ENCODE measurements at places on chromosomes 12 and 14.
A peak's percentile ranks its signal among the peaks of the same experiment; 100 is the strongest.

GRCh38 chr14:67186789-67187584 lies 2.3 kb upstream of the GARIN2 start:
- DNase-seq, result no peak

GRCh38 chr12:112010415-112011344 lies 2.3 kb downstream of the TMEM116 start:
- no peak for DNase-seq

GRCh38 chr14:66623838-66624237 lies 115.9 kb downstream of the GPHN start:
- DNase-seq, result no peak

- DNase-seq, result no peak
Observed at GRCh38 chr12:47881826-47882427, 22.9 kb downstream of the VDR start.

GRCh38 chr14:77183896-77184295 lies 2.3 kb downstream of the TMEM63C start:
- DNase-seq, result no peak

GRCh38 chr14:101125313-101125712 lies 221.8 kb upstream of the RTL1 start:
- no peak for DNase-seq

DNA sequence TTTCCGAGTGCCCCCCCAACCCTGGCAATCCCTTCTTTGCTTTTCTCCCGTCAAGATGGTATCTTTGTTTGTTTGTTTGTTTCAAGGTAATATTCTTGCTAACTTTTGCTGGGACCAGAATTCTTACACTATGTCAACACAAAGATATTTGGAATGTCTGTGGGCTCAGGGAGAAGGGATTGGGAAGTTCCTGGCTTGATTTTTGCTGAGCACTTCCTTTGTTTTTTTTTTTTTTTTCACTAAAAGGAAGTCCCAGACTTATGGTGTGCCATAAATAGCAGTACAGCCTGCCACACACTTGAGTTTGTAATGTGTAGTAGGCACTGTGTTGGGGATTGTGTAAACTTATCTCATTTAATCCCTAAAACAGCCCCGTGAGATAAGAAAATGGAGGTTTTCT lies 11.2 kb upstream of the RNU6-7 start:
- peak; percentile 61 for DNase-seq

GRCh38 chr12:54196396-54196795 lies 7.6 kb upstream of the SMUG1 start:
- DNase-seq, result no peak

- no peak for DNase-seq
Observed at GRCh38 chr14:57816568-57817284, 49.2 kb downstream of the SLC35F4 start.

DNA sequence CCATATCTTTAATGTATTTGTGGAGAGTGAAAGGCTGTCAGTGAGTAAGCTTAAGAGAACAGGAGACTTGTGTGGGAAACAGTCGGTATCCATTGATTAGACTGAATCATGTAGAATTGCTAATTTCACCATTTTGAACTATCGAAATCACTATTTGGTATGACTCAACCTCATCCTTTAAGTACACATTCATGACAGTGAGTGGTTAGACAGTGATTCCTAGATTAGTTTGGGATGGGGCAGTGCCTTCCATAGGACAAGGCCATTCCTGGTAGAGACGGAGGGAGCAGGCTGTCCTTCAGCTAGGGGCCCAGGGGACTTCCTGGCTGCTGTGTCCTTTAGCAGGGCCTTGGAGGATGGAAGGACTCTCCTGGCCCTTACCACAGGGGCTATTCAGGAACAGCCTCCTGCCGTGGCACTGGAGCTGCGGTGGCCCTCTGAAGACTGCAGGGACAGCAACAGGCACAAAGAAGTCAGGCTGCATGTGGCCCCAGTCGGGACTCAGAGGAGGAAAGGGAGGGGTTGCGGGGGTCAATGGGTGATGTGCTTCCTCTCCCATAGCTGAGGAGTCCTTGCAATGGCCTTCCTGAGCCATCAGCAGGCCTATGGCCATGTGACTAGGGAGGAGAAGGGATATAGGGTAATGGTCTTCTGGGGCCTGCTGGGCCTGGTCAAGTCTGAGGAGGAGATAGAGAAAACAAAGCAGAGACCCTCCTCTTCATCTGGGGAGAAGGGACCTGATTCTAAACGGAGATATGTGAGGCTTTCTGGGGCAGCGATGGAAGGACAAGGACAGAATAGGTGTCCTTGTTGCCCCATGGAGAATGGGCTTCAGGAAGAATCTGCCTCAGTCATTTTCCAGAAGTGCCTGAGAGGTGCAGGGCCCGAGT lies 11.2 kb downstream of the SERPINA1 start:
- DNase-seq, result no peak

DNA sequence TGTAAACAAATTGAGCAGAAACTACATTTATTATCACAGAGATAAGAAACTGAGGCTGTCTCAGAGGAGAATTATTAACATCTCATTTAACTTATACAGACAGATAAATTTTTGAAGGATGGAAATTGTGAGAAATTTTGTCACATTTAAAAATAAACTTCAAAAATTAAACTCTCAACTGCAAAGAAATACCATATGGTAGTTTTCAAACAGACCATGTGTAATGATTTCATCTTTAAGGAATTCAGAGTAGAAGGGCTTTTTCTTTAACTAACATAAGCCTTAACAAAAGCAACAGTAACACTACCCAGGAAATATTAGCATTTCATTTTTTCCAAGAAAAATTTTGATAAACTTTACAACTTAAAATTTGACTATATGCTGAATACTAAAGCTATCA lies 26.6 kb downstream of the NUP37 start:
- no peak for DNase-seq

DNA sequence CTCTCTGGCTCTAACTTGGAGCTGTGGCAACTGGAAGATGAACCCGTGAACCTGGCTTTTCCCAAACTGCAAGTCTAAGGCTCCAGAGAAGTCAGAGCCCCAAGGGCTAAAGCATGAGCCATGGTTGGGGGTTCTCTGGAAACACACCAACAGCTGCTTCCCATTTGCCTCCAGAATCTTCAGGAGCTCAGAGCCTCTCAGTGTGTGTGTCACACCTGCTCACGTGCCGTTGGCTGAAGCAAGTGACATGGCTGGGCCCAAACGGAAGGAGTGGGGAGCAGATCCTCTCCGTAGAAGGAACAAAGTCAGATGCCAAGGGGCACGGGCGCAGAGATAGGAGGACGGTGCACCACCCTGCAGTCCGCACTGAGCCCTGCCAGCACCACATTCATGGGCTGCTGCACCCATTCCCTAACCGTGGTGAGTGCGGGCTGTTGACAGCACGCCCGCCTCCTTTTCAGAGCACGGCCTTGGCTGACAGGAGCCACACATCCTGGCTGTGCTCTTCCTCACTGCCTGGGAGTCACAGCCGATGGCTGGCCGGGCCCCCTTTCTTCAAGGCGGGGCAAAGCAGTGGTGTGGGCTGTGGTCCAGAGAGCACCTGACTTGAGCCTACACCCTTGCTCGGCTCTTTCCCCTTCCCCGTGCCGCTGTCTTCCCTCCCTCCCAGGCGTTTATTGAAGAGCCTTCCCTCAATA lies 16.6 kb upstream of the TRAF3 start:
- no peak for DNase-seq

DNA sequence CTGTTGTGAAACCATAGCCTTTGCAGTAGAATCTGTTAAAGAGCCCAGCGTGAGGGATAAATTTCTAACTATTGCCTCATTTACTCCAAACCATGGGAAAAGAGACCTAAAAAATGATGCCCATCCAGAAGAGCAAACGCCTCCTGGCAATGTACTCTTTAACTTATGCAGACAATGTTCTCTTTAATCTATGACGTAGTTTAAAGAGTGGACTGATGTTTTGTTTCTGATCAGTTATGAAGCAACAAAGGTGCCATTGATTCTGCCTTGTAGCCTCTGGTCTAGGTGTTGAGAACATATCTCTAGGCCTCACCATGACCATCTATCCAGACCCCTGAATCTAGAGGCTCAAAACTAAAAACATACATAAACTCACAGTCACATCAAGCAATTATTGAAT lies 13.4 kb downstream of the SSTR1 start:
- DNase-seq, result no peak

DNA sequence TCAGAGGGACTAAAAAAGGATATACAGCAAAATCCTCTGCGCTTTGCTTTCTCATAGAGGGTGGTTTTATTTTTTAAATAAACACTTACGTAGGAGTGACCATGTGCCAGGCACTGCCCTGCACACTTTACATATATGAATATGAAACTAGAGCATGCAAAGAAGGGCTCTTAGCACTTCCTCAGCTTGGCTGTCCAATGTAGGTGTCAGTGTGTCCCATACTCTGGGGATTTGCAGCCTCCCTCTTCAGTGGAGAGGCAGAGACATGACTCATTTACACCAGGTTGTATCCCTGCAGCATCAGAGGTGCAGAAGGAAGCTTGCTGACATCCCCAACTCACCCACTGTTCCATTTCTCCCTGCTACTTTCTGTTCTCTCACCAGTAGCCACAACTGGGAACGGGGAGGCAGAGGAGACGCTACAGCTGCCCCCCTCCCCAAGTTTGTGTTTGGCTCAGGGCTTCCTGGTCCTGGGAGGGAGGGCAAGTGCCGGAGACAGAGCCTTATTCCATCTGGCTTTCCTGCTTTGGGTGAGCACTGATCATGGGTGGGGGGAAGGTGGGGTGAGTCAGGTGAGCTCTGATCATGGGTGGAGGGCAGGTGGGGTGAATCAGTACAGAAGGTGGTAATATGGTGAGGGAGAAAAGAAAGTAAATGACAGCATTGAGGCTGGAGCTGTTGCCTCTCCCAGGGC lies 4.9 kb upstream of the KRT5 start:
- no peak for DNase-seq

DNA sequence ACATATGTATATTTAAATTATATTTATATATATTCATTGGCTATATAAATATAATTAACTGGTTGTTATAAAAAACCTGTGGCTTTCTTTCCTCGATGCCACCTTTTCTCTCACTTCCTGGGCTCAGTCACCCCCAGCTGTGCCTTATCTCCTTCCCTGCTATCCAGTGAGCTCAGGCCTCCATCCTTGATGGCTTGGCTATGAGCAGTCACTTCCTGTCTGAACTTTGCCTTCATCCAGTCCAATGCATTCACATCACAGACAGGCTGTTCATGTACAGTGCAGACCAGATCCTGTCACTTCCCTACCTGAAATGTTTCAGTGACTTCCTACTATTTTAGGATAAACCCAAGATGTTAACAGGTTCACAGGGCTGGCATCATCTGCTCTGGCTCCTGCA lies 115.3 kb upstream of the PRB2 start:
- no peak for DNase-seq

- DNase-seq, result peak; percentile 70
Observed at GRCh38 chr12:26845057-26845666, 12.2 kb upstream of the ITPR2 start.

- DNase-seq, result peak; percentile 95
Observed at GRCh38 chr14:99579120-99579836, 24.7 kb downstream of the CCDC85C start.

DNA sequence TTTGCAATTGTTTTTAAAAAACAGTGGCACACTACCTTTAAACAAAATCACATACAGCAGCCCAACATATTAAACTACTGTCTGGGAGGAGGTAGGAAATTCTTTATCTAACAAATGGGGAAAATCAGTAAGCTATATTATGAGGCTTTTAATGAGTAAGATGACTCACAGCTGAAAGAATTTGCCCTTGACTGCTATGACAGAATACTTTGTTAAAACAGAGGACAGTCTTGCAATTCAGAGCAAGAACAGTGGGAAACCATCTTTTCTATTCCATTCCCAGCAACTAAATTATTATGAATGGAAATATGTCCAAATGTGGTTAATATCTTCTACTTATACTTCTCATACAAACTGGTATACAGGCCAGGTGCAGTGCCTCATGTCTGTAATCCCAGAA lies 49.2 kb upstream of the SGPP1 start:
- no peak for DNase-seq

- DNase-seq, result no peak
Observed at GRCh38 chr12:51434305-51434704, 9.7 kb downstream of the SLC4A8 start.

DNA sequence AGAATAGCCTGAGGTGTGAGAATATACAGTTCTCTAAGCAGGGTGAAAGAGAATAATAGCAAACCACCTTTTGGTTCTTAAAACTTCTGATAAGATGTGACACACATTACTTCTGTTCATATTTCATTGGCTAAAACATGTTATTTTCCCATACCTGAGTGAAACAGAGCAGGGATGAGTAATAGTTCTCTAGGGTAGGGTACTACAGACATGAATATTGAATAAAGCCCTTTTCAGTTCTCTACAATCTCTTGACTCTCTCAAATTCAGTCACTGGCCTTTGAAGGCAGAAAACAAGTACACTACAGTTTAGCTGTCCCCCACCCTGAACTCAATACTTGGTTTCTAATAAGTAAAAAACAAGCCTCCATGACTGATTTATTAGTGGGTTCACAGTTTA lies 454.1 kb upstream of the MDGA2 start:
- no peak for DNase-seq

DNA sequence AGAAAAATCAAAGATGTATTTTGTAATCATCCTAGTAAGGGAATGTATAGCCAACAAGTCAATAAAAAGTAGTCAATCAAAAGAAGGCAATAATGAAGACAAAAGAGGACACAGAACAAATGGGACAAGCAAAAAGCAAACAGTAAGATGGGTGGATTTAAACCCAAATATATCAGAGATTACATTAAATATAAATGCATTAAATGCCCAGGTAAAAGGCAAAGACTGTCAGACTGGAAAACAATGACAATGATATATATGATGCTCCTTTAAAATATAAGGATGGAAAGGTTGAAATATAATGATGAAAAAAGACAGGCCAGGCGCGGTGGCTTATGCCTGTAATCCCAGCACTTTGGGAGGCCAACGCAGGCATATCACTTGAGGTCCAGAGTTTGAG lies 35.7 kb downstream of the NEMF start:
- no peak for DNase-seq

DNA sequence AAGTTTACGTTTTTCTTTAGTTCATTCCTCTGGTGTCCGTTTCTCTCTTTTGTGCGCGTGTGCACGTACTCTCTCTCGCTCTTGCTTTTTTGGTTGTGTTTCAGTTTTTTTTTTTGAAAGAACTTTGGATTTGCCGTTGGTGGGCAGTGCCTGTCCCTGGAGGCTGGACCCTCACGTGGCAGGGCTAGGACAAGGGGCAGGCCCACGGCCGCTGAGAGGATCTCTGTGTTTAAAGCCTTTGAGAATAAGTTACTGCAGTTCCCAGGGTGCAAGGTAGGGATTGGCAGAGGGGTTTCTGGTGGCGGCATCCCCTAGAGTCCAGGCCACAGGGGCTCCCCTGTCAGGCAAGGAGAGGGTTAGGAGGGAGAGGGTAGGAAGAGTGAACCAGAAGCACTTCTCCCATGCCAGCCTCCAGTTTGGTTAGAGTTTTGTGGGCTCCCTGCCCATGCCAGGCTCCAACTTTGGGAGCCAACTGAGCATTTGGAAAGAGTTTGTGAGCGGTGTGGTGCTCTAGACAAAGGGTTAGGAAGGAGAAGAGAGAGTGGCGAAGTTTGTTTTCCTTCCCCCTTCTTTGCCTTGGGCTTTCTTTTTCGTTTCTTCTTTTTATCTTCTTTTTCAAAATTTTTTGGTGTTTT lies 30.5 kb downstream of the ZFHX2 start:
- no peak for DNase-seq

DNA sequence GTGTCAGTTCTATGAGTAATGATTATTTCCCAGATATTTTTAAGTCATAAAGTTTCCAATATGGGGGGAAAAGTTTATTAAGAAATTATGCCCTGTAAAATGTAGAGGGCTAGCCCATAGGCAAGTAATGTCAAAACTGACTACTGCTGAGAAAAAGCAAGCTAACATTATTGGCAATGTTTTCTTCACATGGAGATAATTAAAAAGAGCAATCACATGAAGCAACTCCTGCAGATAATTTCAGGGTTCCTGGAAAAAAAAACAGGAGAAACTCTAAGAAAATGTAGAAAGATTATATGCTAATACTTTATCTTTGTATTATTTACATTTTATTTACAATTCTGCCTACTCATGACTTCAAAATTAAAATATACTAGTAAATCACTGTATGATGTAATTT lies 39.8 kb downstream of the PPP1R12A start:
- DNase-seq, result no peak

Measured in T47D (cell line).